ENCODE measurements at places on chromosomes 16 and 17.

- DNase-seq, result no peak
These were observed 1.2 kb upstream of the PDIA2 start for GRCh38 chr16:281660-282255.

GRCh38 chr16:66750279-66751052 lies 943 bp downstream of the DYNC1LI2 start:
- no peak for DNase-seq

DNA sequence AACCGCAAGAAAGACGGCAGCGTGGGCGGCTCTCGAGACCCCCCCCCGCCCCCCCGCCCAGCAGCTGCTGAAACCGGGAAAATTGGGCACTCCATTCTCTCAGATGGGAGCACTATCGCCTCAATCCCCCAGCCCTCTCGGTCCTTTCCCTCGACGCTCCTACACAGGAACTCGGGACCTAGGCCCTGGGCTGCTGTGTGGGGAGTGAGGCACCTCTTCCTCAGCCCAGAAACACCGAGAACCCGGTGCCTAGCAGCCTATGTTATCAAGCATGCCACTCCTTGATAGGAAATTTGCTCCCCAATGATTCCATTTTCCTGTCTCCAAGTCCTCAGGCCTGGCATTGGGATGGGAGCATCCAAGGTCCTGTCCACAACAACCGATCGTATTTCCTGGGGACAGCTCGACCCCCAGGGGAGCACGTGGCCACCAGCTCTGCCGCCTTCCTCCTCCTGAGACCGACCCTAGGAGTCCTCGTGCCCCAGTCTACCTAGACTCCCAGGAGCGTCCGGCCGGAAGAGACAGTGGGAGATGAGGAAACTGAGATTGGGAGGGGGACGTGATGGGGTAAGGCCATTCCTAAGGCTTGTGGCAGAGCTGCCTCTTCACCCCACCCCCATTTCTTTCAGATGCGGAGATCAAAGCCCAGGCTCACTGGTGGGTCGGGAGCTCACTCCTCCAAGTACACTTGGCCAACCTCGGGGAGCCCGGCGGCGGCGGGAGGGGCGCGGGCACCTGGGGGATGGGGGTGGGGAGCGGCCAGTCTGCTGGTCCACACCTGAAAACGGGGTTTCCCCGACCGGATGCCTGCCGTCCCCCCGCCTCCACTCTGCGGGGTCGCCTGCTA lies 17.5 kb upstream of the CBX8 start:
- no peak for DNase-seq

DNA sequence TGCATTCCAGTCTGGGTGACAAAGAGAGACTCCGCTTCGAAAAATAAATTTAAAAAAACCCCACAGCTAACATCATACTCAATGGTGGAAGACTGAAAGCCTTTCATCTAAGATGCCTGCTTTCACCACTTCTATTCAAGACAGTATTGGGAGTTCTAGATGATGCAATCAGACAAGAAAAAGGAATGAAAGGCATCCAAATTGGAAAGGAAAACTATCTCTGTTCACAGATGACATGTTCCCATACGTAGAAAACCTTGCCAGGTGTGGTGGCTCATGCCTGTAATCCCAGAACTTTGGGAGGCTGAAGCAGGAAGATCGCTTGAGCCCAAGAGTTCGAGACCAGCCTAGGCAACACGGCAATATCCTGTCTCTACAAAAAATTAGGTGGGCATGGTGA lies 31.1 kb downstream of the RANBP10 start:
- DNase-seq, result no peak

DNA sequence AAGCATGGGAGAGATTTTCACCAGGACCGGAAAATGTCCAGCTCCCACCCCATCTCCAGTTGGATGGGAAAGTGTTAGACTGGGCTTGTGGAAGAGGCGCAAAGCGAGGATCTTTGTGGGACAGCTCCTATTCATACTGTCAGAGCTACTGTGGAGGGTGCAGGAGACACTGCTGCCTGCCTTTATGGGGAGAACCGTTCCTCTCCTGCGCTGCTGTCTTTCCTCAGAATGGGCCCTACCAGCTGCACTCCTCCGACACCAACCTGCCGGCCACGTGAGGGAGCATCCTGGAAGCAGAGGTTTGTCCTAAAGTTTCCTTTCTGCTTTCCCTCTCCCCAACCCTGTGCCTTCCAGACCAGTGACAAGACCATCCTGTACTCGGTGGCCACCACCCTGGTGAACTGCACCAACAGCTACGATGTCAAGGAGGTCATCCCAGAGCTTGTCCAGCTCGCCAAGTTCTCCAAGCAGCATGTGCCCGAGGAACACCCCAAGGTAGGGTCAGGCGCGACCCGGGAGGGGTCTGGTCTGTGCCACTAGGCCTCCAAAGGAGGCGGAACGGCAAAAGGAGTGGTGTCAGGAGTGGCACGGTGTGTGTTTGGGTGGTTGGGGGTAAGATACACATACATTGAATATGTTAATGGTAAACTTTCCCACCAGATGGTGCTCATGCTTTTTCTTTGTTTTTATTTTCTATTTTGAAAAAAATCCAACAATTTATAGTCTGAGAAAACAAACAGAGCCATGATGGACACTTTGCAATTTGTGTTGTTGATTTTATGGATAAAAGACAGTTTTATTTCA lies 23.0 kb downstream of the SLC35G3 start:
- no peak for DNase-seq

GRCh38 chr17:63665527-63666214 lies 34.3 kb downstream of the LIMD2 start:
- DNase-seq, result no peak

DNA sequence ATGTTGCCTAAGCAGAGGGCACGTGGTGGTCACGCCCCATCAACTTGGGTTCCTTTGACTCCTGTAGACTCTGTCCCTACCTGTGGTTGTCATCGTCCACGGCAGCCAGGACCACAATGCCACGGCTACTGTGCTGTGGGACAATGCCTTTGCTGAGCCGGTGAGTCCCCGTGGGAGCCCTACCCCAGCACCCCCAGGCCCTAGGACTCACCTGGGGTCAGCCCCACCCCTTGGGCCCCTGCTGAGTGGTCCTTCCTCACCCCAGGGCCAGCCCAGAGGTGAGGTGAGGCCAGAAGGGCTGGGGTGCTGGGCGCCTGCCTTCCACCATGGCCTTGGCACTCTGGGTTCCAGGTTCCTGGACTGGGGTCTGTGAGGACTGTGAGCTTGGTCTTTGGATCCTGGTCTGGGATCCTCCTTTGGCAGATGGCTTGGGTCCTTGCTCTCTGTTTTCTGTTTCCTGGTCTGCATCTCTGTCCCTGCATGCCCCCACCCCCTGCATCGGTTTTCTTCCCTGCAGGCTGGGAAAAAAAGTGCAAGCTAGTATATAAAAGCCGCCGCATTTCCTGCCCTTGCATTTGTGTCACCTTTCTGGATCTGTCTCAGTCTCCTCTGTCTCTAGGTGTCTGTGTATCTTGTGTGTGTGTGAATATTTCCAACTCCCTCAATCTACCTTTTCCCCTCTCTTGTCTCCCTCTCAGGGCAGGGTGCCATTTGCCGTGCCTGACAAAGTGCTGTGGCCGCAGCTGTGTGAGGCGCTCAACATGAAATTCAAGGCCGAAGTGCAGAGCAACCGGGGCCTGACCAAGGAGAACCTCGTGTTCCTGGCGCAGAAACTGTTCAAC lies 17.5 kb downstream of the STAT5A start:
- DNase-seq, result no peak

DNA sequence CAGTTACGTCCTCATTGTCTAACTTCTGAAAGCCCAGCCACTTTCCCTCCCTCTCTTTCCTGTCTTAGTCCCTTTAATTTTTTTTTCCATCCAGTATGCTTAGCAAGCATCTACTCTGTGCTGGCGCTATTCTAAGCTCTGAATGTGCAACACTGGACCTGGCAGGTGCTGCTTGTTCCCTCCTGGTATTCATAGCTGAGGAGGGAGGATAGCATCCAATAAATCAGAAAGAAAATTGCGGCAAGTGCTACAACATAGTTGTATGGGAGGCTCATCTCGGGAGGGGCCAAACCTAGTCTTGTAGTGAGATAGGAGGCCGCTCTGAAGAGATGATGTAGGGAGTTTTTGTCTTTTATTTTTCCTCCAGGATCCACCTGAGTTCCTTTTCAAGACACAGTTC lies 457.3 kb upstream of the HSBP1 start:
- no peak for DNase-seq
